ENCODE measurements at places on chromosomes 3 and 15.

DNA sequence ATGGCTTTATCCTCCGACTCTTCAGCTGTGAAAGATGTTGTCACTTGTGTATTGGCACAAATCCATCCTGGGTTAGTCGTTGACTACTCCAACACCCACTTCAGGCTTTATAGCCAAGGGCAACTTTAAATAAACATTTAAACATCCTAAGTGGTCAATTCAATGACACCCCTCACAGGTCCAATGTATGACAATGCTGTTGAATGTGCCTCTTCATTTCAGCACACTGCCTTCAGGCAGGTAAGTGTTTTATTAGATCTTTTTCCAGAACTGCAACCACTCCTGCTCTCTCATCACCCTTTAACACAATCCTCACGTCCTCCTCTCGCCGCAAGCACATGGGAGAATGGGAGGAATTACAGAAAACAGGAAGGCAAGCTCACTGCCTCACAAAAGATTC is 30.3 kb downstream of the IL12A start:
- no peak for DNase-seq

DNA sequence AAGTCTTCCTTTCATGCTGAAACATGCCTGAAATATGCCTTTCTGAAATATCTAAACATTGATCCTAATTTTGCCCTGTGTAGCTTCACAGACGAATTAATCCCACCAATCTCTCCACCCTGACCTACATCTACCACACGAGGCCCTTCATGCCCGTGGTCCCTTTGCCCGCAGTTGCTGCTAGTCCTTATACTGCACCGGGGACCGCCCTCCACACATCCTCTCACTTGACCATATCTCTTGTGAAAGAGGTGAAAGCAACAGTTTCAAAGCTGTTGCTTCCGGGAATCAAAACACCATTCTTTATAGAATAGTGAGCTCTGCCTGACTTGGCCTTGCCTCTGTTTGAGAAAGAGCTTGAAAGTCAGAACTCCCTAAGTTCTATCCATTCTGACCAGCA is 499.5 kb downstream of the NTRK3 start:
- DNase-seq = no peak

DNA sequence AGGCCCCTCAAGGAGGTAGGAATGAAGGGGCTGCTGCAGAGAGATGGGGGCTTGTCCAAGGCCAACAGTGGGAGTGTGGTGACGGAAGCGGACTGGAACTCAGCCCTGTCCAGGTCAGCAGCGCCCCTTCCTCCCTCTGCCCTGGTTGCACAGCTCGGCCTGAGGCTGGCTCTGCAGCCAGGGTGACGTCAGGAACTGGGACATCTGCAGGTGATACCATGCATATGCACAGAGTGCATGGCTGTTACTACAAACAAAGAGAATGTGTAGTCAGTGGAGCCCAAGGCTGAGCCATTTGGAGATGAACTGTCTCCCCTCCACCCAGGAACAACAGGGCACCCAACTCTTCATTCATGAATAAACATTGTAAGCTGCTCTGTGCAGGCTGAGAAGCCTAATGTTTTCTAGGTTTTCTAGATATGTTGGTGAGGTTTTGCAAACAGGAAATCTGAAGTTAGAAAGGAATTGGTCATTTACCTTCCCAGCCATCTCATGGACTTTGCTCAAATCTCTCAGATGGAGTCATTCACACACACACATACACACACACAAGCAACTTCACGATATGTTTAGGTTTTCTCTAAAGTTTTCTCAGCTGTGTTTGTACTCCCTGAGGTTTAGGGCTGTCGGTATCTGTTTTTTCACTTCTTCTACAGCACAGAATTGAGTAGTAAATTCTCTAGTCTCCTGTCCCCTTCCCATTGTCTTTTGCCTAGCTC is 117.2 kb downstream of the TLE3 start:
- no peak for DNase-seq

DNA sequence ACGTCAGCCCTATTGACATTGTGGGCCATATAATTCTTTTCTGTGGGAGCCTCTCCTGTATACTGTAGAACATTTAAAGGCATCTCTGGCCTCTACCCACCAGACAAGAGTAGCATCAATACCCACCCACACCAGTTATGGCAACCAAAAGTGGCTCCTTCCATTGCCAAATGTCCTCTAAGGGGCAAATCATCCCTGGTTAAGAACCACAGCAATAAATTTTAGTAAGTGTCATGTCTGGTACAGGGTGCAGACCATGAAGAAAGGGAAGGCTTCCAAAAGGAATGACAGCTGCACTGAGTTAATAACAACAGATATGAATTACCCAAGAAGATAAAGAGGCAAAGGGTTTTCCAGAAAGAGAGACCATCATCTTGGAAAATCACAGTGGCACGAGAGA is 6.9 kb upstream of the CLDN18 start:
- DNase-seq = no peak

GRCh38 chr15:48930735-48931134 is 33.0 kb downstream of the SHC4 start:
- DNase-seq = no peak

DNA sequence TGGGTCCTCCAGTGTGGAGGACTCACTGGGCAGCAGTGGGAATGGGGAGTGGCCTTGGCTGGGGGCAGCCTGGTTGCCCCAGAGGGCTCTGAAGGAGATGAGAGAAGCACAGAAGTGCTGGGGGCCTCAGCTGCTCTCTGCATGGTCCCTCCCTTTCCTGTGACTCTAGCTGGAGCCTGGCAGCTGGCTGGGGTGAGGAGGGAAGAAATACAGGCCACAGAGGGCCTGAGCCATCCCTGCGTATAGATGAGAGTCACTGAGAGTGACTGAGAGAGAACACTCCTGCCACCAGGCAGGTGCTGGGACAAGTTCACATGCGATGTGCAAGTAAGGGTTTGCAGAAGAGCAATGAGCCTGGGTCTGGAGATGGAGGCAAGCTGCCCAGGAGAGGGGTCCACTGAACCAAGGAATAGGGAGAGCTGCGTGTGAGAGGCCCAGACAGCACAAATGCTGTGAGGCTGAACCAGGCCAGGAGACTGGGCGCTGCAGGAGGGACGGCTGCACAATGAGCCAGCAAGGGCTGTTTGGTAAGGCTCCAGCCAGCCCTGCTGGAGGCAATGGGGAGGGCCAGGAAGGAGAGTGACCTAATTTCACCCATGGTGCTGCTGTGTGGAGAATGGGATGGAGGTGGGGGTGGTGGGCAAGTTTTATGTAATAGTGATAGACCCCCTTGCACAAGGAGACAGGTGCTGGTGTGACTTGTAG is 87.2 kb downstream of the CLSTN2 start:
- no peak for DNase-seq

- no peak for DNase-seq
Observed at GRCh38 chr3:163218336-163218735, 1721.7 kb downstream of the OTOL1 start.

DNA sequence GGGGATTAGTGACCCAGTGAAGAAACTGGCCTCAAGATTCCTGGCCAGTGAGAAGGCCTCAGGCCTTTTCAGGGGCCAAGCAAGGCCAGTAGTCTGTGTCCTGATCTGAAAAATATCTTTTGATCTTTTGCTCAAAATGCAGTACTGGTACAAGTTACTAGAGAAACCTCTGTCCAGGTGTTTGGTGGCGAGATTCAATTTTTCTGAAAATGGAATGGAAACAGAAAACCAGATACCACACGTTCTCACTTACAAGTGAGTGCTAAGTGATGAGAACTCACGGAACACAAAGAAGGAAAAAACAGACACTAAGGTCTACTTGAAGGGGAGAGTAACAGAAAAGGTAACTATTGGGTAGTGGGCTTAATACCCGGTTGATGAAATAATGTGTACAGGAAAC is 463.4 kb downstream of the ZIC1 start:
- no peak for DNase-seq

DNA sequence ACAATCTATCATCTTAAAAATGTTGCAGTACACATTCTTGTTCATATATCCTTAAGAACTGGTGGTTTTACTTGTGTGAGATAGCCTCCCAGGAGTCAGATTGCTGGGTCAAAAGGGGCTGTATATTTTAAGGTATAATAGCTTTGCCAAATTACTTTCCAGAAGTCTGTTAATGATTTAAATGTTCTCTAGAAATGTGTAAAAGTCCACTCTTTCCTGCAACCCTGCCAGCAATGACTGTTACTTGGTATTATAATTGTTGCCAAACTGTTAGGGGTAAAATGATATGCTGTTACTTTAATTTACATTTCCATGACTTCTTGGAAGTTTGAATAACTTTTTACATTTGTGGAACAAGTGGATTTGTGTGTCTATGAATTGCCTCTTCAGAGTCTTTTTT is 170.8 kb downstream of the SLC9A9 start:
- DNase-seq = no peak

DNA sequence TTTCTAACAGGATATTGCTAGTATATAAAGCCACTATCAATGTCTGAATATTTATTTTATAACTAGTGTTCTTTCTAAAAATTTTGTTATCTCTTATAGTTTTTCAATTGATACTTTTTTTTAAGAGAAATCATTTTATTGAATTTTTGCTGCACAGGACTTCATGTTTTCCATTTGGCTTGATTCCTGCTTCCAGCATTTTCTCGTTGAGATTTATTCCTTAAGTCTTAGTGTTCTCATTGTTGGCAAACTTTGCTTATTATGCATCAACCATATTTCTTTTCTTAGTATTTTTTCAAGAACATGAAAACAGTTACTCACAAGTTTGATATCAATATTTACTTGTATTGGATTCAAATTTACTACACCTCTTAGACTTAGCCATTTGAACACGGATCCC is 113.4 kb downstream of the UNC13C start:
- no peak for DNase-seq

DNA sequence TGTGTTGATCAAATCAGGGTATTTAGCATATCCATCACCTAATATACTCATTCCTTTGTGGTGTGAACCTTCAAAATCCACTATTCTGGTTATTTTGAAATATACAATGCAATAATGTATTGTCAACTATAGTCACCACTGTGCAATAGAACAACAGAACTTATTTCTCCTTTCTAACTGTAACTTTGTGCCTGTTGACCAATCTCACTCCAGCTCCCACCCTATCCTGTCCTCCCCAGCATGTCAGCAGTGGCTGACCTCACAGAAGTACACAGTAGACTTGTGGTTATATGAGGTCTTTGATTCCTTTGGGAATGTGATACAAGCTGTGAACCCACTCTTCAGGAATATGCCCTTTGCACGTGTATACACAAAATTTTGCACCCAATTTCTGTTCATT is 64.2 kb downstream of the ECT2 start:
- no peak for DNase-seq

GRCh38 chr3:187540847-187541246 is 129.3 kb downstream of the SST start:
- no peak for DNase-seq

DNA sequence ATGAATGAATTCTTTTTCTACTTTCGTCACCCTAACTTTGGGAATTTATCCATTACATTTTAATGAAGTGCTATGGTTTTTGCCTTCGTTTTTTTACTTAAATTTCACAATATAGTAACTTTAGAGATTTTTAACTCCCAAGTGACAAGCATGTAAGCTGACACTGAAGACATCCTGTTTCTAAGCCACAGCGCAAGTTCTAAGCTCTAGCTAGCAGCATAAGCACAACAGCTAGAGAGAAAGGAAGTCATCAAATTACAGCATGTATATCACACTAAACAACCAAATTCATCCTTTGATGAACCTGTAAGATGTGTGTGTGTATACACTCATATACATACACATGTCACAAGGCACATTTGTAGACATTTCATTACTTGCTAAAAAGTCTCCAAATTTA is 119.3 kb downstream of the P3H2 start:
- no peak for DNase-seq

DNA sequence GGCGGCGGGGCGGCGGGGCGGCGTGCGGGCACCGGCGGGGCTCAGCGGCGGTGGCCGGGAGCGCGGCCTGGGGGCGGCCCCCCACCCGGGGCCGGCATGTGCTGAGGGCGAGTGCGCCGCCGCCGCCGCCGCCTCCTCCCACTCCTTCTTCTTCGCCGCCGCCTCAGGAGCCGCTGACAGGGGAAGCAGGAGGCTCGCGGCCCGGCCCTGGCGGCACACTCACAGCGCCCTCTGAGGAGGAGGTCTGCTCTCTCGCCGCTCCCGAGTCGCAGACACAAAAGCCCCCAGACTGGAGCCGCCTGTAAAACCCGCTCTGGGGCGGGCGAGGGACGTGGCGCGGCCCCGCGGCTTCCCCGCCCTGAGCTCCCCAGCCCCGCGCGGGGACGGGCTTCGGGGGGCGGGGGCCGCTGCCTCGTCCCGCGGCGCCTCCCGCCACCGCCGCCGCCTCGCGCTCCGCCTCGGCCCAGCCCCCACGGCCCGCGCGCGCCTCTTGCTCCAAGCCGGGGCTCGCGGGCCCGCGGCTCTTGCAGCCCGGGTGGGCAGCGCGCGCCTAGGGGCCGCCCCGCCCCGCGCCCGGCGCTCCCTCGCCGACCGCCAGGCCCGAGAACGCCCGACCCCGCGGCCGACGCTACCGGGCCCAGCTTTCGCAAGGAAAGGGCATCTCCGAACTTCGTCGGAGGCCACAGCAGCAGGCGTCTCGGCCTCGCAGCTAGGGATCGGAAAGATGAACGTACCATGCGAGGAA is at the start of gene PYGO1:
TSS of gene PYGO1 (minus strand) at position 276 of the 745 bp plus-strand sequence. CDS start 462 bp downstream, outside the sequence.
- peak; percentile 67 for DNase-seq

DNA sequence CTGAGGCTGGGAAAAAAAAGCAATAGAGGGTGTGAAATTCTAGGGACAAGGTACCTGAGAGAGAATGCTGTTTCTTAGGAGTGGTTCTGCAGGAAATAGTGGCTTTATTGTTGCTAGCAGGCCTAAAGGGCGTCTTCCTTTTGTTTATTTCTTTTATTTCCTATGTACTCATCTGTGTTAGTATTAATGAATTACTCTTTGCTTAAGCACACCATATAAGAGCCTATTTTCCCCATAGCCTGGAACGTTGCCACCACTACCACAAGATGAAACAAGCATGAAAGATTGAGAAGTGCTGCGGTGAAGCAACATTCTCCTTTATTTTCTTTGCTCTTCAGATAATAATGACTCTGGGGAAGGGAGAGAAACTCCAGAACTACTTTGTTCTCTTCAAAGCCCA is 21.3 kb upstream of the GOLIM4 start:
- peak; percentile 43 for DNase-seq

GRCh38 chr3:128435561-128435960 is 31.1 kb downstream of the DNAJB8 start:
- DNase-seq = no peak

DNA sequence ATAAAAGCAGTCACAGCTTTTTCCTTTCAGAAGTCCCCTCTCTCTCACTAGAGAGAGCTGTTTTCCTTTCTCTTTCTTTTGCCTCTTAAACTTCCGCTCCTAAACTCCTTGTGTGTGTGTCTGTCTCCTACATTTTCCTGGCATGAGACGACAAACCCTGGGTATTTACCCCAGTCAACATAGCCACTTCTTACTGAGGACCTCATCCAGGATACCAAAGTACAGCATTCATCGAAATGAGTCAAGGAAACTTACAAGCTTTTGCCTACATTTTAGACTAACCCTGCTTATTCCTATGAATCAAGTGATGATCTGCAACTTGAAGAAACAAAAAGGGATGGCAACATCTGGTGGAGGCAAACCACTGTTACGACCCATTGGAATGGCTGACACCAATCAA is 16.7 kb downstream of the PATL2 start:
- peak; percentile 3 for DNase-seq
